ENCODE measurements at places on chromosomes 6 and 20.
A peak's percentile ranks its signal among the peaks of the same experiment; 100 is the strongest.

DNA sequence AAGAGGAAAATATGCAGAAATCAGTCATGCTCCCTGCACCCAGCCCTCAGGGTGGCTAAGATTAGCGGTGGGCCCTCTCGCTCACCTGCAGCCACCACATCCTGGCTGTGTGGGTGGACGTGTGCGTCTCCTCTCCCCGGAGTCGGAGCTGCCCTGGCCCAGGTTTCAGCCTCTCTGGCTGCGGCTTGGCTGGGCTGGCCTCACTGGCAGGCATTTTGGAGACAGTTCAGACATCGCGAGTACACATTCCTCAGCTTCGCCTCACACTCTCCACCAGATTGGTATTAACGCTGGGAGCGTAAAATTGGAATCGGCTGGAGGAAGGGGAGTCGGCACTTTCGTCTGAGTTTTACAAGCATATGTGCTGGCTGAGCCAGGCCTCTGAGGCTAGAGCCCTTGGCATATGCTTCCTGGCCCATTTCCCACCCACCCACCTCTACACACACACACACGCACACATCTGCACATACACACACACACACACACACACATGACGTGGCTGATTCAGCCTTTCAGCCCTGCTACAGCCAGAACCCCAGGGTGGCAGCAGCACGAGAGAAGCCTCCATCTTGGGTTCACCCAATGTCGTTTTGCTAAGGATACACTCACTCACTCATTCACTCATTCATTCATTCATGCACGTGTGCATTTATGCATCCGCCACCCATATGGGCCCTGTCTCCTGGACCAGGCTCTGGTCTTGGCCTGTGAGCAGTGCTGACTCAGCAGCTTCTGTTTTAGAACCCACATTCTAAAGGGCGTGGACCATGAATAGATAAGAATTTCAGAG is 42.9 kb downstream of the BCAS4 start:
- no peak for DNase-seq

DNA sequence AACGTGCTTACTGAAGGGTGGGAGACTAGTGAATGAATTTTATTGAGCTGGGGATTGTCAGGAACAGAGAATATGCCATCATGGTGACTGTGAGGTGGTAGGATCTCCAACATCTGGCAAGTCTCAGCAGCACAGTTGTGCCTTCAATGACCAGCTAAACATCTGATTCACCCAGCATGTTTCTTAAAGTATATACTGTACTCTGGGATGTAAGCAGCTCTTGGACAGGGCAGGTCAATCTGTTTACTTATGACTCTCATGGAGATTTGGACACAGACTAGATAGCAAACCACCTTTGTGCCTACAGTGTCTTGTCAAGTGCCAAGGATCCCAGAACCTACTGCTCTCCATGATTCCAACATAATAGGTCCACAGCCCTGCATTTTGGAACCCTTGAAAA is 801.0 kb upstream of the CITED2 start:
- DNase-seq, result no peak

DNA sequence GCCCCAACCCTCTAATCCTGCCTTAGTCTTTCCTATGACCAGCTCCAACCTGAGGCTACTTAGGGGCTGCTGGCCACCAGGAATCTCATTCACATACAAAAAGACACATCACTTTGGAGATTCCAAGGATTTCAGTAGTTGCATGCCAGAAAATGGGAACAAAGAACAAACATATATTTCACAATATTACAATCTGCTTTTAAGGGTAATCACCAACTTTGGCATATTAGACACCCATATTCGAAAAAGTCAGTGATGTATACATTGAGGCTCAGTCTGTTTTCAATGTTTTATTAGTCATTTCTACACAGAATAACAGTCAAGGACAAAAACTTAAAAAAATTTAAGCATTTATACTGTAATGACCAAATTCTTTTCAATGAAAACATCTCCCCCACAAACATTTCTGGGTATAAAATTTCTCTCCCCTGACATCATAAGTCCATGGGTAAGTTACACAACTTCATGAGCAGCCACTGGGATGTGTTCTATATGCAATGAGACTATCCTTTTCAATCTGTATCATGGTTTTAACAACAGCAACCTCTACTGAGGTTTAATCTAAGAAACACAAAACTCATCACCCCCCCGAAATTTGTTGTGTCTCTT is 103.5 kb downstream of the MAP7 start:
- no peak for DNase-seq

- DNase-seq, result no peak
Observed at GRCh38 chr6:2509711-2510110, 241.0 kb downstream of the MYLK4 start.

- DNase-seq, result no peak
Observed at GRCh38 chr6:259316-259715, 33.0 kb upstream of the DUSP22 start.

DNA sequence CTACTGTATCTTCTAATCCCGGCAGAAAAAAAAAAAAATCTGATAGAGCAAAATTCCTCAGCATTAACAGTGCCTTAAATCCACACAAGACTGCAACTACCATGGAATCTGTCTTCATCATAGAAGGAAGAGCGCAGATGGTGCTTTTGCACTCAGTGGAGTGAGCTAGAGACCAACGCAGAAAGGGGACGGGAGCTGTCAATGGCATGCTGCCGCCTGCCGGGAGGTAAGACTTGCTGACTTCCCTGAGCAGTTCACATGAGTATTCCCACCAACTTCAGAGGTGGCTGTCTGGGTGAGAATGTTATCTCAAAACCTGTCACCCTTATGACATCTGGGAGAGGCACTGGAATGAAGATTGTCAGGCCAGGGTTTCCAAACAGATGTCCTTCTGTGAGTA is 35.6 kb downstream of the DZANK1 start:
- DNase-seq, result no peak

GRCh38 chr6:145055567-145055966 is 679.8 kb downstream of the EPM2A start:
- no peak for DNase-seq

DNA sequence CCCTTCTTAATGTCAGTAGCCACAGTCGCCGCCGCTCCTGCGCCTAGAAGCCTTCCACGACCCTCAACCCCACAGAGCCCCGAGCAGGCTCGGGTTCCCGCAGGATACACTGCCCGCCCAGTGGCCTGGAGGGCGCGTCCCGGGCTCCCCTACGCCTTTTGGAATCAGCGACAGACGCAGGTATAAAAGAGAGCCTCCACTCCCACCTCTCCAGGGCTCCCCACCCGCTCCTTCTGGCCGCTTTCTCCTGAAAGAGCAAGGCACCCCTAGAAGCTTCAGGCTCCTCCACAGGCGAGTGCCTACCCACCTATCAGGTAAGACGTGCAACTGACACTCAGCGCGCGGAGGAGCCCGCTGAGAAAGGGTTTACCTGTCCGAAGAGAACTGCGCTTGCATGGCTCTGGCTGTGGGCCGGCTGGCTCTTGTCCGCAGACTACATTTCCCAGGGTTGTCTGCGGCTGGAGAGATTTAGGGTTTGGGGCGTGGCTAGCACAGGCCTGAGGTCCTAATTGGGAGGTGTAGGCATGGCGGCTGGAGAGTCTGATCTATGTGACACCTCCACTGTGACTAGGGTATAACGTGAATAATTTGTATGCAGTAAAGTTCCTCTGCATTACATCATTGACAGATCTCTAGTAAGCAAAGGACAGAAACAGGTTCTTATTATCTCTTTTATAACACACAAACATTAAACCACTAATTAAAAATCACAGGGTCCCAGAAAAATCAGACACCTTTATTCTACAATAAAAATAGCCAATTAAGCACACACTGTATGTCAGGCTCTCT is 13.5 kb upstream of the ZNF391 start:
- DNase-seq, result peak; percentile 59

DNA sequence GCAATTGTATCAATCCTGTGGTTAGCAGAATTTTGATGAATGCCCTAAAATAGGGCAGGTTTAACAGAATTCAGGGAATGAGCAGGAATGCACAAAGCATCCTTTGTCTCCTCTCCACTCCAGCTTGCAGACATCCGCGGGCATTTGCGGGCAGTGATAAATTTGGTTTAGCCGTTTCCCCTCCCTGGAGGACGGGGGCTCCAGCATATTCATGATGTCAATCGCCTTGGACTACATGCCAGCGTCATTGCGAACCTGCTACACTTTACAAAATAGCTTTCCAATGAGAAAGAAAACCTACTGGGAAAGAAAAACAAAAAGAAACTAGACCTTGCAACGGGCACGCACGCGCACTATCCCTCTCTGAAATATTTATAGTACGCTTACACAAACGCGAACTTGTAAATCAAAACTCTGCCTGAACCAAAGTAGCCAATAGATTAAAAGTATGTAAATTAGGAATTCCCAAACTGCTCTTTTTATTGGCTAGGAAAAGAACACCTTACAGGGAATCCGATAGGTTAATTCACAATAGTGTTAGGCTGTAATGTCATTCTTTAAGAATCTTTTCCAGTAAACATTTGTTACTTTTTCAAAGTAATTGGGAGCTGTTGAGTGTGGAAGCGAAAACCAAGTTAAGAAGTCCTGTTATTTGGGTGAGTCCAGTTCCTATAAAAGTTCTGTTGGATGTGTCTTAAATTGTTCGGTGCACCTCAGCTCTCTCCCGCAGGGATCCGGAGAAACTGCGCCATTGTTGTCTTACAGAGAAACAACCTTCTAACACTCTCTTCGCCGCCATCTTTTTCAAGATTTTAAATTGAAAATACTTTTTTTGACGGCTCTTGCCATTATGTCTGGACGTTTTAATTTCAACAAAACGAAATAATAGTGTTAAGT is 136.7 kb downstream of the HFE start:
- DNase-seq, result no peak

DNA sequence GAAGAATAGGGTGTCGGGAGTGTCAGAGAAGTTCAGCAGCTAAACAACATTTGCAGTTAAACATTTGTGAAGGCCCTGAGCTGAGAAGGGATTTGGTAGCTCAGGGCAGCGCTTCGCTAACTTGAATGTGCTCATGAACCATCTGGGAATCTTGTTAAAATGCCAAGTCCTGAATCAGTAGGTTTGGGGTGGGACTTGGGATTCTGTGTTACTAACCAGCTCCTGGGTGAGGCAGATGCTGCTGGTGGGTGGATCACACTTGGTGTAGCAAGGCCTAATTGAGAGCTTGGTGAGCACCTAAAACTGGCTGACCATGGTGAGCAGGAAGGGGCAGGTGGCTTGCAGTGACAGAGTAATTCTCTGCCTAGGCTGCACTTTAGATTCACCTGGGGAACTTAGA is 5.9 kb downstream of the PTPRA start:
- no peak for DNase-seq

- DNase-seq, result no peak
Observed at GRCh38 chr6:151475653-151476523, 17.9 kb upstream of the CCDC170 start.

- no peak for DNase-seq
Observed at GRCh38 chr6:17341891-17342290, 51.5 kb upstream of the CAP2 start.

- no peak for DNase-seq
Observed at GRCh38 chr20:4959592-4959991, 41.7 kb downstream of the SLC23A2 start.

DNA sequence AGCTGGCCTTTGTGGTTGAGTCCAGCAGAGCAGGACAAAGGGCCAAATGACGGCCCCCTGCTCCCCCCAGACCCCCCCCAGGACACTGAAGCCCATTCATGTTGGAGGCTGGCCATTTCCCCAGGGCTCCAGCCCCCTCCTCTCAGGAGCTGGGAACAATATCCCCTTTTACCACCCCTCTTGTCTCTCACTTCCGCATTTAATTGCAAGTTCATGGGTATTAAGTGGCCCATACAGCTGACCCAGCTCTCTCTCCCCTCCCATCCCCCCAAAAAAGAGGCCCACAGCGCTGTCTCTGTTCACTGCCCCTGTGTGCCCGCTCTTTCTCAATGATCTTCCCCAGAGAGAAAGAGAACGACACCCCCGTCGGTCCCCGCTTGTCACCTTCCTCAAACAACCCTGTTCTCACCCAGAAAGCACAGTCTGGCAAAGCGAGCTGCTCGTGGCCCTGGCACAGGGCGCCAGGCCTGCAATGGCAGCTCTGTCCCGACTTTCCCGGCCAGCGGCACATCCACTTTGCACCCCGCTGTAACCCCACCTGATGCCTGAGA is 30.4 kb downstream of the PREX1 start:
- no peak for DNase-seq

DNA sequence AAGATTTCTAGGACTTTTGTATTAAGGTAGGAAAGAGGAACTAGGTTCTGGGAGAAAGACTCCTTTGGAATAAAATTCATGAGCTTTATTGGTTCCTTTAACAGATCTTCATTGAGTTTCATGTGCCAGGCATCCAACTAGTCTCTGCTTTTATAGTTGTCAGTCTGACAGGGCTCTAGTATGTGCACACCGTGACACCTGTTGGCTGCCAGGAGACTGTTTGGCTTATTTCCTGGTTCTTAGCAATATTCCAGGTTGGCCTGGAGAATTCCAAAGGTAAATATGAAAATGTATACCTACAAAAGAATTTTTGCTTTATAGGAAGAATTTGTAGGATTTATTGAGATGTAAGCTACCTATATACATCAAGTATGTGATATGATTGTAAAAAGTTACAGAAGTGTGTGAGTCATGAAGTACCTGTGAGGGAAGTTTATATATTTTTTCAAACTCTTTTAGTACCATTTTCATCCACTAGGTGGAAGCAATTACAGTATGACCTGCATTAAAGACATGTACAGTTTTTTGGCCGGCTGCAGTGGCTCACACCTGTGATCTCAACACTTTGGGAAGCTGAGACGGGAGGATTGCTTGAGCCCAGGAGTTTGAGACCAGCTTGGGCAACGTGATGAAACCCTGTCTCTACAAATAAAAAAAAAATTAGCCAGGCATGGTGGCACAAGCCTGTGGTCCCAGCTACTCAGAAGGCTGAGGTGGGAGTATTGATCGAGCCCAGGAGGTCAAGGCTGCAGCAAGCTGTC is 35.2 kb downstream of the NDUFAF5 start:
- no peak for DNase-seq

DNA sequence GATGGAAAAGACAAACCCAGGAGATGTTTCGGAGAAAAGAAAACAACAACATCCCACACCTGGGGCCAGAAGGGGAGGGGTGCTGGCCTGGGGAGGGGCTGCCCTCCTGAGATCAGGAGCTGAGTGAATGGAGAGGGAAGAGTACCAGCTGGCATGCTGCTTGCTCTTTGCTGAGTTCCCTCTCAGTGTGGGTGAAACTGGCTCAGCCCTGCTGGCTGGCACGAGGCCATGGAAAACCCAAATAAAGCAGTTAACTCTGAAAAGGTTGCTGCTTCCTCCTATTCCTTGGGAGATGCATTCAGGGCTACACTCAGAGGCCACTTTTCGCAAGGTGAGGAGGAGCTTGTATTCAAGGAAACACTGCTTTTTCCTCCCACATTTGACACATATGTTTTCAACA is 8.0 kb upstream of the KCNK16 start:
- DNase-seq, result no peak

- no peak for DNase-seq
Observed at GRCh38 chr6:69164564-69165229, 529.6 kb downstream of the ADGRB3 start.

- DNase-seq, result peak; percentile 40
Observed at GRCh38 chr6:44297063-44298038, 15.8 kb downstream of the AARS2 start.

DNA sequence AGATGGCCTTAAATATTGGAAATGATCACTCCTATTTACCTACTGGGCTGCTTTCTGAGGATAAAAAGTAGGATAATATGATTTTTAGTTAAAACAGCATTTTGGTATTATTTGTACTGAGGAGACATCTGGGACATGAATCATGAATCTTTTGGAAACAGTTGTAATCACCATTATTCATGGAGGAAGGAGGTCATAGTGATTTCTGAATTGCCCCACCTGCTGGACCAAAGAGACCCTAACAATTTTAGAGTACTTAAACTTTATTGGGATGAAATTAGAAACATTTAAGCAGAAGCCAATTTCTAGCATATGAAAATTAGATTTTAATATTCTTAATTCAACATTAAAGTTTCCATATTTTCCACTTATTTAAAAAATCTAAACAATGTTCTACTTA is 108.4 kb upstream of the SIM1 start:
- no peak for DNase-seq
